Hematopoietic multipotent progenitor cell treated with erythropoietin and hydrocortisone succinate and interleukin-3 and kit ligand, for 8 days (in vitro differentiated cells): ENCODE measurements at places on chromosomes 16 and 17.

DNA sequence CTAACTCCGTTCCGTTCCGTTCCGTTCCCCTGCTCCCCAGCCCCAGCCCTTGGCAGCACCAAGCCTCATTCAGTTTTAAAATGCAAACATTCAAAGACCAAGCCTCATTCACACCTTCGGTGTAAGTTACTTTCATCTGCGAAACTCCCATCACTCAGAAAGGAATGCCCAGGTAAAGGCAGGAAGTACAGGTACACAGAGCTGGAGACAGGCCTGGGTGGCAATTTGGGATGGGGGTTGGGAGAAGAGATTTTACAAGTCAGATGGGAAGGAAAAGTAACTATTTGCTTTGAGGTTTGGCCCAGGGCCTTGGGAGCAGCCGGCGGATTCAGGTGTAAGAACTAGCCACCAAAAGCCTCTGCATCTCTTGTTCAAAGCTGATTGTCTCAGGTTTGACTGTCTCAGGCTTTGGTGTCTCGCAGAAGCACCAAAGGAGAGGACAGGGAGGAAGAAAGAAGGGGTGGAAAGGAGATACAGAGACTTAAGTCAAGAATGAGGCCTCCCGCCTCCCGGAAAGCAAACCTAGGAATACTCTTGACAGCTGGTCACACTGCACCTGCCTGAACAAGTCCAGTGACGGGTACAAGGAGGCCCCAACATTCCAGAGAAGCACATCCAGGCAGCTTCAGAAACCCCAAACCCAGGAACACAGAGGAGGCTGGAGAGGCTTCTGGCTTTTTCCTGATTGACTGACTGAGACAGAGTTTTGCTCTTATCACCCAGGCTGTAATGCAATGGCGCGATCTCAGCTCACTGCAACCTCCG, 54.7 kb downstream of the NXN start:
- DNase-seq: no peak

DNA sequence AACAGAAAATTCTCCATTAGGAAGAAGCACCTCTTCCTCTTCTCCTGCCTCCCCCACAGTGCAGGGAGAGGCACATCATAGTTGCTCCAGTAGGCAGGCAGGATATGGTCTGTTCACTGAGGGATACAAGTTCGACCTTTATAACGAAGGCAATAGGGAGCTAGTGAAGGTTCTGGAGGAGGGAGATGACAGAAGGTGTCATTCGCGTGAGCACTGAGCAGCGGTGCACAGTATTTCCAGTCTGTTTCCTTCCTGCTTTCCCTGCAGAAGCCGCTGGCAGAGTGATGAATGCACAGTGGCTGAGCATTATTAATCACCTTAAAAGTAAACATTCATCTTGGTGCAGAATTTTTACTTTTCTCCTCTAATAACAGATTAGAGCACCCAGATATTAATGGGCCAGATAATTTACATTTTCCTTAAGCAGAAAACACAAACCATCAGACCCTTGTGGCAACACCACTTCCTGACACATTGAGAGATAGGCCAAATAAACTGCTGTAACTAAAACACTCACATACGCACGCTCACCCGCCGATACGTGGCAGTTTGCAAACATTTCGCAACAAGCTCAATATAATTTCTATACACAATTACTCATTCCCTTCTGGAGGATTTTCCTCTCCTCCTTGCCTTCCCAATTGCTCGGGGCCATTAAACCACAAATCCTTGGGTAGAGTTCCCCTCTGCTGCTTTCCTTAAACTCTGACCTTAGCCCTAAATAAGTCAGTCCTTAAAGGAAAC, 69.5 kb downstream of the AIPL1 start:
- no peak for DNase-seq

- peak; percentile 92 for DNase-seq
Measured at GRCh38 chr16:2520097-2520783, at the start of gene AMDHD2. Gene AMDHD2, plus strand, starts transcription at chr16:2520371. Its CDS starts 88 bp downstream, at chr16:2520459.

- peak; percentile 64 for DNase-seq
Measured at GRCh38 chr16:58020628-58021521, 4.7 kb upstream of the MMP15 start.

DNA sequence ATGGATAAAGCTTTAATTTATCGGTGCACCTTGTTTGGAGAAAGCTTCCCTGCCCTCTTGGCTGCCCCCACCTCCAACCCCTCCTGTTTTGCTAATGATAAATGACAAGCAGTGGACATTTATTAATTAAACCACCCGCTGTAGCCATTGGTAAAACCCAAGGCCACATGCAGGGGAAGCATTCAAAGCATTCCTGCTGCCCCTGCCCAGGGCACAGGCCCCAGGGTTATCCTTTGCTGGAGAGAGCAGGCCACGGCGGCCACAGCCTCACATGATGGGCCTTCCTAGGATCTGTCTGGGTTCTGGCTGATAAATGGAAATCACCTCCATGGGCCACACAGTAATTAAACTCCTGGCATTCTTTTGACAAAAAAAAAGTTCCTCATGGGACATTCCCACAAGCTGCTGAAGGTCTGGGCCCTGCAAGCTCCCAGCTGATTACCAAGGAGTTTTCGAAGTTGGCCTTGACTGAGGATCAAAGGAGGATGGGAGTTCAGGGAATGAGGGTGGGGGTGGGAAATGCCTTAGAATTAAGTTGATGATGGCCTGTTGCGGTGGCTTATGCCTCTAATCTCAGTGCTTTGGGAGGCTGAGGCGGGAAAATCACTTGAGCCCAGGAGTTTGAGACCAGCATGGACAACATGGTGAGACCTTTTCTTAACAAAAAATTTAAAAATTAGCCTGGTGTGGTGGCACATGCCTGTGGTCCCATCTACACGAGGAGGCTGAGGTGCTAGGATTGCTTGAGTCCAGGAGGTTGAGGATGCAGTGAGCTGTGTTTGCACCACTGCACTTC, 35.5 kb downstream of the SOST start:
- no peak for DNase-seq

- peak; percentile 95 for DNase-seq
Measured at GRCh38 chr16:81624760-81625543, 154.1 kb upstream of the PLCG2 start.

- no peak for DNase-seq
Measured at GRCh38 chr17:46157443-46158062, 35.7 kb downstream of the KANSL1 start.

DNA sequence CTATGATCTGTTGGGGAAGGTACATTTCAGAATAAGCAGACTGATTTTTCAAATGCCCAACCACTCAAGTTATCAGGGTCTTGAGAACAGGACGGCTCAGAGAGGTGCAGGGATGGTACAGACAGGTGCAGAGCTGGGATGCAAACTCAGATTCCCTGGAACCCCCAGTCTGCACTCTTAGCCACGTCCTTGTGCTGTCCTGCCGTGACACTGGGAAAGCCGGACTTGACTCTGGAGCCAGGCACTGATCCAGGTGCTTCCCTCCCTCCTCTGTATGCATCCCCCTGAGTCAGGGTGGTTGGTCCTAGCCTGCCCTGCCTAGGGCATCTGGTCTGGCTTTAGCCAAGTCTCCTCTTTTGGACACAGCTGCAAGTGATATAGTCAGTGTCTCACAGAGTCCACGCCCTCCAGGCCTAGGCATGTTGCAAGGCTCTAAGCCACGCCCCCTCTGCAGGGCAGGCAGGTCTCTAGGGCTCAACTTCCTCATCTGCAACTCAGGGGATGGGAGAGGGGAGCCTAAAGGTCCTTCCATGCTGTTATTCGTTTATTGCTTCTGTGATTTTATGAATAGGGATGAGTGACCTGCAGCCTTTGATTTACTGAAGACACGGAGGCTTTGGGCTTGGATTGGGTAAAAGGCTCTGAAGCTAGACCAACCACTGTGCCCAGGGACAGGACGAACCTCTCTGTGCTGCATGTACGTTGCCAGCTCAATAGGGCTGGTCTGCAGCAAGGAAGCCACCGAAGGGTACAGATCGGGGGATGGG, 97.3 kb downstream of the SDK2 start:
- peak; percentile 68 for DNase-seq

- peak; percentile 30 for DNase-seq
Measured at GRCh38 chr17:65987988-65988387, 203.9 kb downstream of the CEP112 start.

- DNase-seq: no peak
Measured at GRCh38 chr16:81629896-81630634, 149.0 kb upstream of the PLCG2 start.

- DNase-seq: no peak
Measured at GRCh38 chr17:50076591-50077235, 18.4 kb upstream of the PDK2 start.

GRCh38 chr17:32103476-32104113, 38.7 kb upstream of the RHOT1 start:
- no peak for DNase-seq

DNA sequence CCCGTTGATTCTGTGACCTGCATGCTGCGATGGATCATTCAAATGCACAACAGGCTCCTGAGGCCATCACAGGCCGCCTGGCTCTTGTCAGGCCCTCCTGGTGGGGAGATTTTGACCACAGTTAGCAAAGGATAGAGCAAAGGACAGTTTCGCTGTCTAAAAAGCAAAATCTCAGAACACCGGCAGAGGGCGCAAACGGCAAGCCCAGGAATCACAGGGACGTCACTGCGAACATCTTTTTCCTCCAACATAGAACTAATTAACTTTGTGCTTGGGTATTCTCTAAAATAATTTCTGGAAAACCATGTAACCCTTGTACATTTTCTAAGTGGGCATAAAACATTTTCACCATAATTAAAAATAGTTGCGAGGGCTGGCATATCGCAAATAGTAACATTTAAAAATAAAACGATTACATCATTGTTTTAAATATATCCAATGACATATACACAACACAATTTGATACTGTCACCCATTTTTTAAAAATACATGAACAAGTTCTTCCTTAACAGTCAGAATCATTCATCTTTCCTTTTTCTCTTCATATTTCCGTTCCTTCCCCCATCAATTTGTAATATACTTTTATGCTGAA, 19.7 kb upstream of the SLC47A1 start:
- DNase-seq: peak; percentile 66

DNA sequence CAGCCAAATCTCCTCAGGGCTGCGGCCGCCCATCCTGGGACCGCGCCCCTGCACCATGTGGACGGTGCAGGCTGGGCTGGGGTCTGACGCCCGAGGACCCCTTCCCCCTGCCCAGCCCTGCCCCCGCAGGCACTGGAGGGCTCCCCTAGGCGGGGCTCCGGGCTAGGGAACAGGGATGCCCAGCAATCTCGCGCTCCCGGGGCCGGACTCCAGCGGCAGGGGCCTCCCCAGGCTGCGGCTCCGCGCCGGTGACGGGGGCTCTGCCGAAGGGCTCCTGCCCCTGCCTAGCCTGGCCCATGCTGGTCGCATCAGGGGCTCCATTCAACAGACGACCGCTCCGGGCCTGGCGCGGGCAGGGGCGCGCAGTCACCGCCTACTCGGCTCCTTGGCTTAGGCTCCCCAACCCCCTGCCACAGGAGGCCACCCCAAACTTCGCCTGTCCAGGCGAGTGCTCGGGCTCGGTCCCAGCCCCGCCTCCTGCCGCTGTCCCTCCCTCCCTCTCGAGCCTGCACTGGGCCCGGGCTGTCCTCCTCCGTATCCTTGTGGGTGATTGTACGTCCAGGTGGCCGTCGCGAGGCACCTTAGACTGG, 27.4 kb upstream of the ADORA2B start:
- DNase-seq: no peak

- peak; percentile 42 for DNase-seq
Measured at GRCh38 chr16:67645397-67646121, 615 bp downstream of the CARMIL2 start.

DNA sequence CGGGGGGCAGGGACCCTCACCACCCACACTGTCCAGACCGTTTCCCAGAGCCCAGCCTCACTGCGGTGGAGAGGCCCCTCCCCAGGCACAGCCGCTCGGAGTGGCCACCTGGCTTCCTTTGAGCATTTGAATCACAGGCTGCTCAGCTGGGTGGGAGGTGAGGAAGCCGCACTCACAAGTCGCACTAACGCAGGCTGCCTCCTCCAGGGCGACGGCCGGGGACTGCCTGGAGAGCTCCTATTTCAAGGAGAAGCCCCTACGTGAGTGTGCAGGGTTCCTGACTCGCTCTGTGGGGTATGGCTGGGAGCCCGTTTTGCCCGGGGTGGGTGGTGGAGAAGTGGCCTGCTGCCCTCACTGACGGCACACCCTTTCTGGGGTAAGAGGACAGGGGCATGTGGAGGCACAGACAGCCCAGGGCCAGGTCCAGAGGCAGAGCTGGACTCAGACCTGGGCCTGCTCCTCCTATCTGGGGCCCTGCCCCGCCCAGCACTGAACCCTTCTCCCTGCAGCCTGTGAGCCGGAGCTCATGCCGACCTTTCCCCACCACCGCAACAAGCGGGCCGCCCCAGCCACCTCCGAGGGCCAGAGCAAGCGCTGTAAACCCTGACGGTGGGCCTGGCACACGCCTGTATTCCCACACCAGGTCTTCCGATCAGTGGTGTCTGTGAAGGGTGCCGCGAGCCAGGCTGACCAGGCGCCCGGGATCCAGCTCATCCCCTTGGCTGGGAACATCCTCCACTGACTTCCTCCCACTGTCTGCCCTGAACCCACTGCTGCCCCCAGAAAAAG, 6.2 kb downstream of the SPATA2L start:
- DNase-seq: no peak

DNA sequence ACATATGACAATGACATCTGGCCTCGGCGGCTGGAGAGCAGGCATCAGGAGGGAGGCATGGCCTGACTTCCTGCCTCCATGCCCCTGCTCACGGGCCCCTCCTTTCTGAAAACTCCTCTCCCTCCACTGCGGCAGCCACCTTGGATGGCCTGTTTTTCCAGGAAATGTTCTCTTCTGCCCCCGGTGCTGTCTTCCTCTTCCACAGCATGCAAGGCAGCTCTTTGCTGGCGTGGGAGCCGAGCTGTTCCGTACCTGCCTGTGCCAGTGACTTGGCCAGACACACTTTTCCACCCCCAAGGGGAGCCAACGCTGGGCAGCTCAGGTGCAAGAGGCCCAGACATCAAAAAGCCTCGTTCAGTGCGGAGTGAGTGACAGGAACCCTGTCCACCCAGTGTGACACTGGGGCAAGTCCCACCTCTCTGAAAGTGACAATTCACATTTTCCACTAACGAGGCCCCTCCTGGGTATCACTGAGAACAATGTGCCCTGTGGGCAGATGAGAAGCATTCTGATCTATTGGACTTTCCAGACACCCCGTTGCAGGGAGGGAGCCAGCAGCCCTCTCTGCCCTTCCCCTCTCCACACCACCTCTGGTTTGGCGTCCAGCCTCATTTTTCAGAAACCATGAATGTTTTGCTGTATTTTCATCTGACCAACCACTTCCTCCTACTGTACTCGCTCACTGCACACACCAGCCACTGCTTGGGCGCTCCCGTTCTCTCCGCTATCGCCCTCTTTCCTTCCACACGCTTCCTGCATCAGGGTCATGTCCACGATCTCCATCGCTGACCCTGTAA, 31.2 kb downstream of the NSMCE1 start:
- DNase-seq: peak; percentile 89

- DNase-seq: no peak
Measured at GRCh38 chr17:31449111-31449510, 57.6 kb downstream of the RAB11FIP4 start.
